Activated naive CD8-positive, alpha-beta T cell treated with anti-CD3 and anti-CD28 coated beads, Interleukin-2, amount 50 U/mL, for 24 hours (primary cell): ENCODE measurements at places on chromosomes 16 and 17.

GRCh38 chr17:12024327-12024726, 3.6 kb downstream of the MAP2K4 start:
- DNase-seq: no peak

DNA sequence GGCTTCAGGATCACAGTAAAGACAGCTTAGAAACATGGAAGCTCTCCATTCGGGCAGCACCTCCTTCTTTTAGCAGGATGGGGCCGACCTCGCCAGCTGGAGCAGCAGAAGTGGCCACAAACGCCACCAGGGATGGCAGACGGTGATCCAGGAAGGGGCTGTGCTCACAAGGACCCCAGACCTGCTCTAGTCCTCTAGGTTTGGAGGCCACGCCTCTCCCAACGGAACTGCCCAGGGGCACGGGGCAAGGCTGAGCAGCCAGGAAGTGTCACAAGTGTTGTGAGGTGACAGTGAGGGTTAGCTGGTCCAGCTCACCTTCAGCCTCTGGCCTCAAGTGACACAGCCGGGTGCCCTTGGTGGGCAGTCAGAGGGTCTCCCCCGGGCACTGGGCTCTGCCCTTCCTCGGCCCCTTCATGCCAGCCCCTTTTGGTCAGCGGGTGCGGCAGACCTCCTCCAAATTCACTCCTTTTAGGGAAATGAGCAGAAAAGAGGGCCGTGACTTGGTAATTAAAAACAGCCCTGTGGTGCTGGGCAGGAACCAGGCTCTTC, 20.4 kb downstream of the CEP295NL start:
- no peak for DNase-seq

- no peak for DNase-seq
Measured at GRCh38 chr16:25006504-25007056, 8.6 kb downstream of the ARHGAP17 start.

GRCh38 chr17:48259694-48260291, 152.2 kb downstream of the SNX11 start:
- DNase-seq: no peak

DNA sequence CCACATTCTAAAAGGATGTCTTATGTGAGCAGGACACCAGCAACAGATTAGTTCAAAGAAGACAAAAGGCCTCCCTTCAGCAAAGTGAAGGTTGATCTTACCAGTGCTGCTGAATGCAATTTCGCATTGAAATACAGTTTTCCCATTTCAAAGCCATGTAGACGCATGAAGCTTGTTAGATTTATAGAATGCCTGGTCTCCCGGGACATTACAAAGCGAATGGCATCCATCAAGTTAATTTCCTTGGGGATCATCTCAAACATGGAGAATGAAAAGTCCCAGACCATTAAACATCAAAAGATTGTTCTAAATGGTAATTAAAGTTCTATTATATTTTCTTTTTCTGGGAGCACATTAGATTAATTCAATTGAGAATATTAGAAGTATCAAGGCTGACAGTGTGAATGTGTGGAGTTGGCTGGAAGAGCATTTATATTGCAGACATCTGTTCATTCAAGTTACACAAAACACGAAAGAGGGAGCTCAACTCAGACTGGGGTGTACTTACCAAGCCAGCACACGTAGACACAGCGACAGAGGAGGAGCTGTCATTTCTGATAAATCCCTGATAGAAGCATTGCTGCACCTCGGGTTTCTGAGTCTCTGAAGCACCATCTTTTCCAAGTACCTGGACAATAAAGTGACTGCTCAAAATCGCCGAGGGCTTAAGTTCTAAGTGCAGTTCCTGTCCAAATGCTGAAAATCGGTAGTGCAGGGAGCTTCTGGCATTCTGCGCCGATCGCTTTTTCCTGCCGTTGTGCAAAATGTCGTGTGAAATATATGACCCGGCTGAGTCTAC, 3.8 kb downstream of the ADAMTS18 start:
- no peak for DNase-seq
